Osteoblast (primary cell): ENCODE measurements at places on chromosomes 7 and 10.

DNA sequence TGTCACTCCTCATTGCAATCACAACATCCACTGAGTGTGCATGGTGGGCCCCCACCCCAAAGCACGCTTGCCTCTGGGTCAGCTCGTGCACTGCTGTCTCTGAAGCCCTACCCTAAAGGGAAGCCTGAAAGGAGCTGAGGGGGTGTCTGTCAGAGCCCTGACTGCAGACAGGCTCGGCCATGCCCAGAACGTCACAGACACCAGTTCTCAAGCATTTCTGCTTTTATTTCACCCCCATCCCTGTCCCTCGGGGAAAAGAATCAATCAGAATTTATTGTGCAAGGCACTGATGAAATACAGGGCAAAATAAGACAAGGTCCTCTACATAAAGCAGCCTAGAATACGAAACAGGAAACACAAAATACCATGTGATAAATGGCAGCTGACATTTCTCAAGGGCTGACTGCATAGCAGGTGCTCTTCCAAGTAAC is 231.8 kb downstream of the WDR37 start:
- DNase-seq = peak; percentile 53

DNA sequence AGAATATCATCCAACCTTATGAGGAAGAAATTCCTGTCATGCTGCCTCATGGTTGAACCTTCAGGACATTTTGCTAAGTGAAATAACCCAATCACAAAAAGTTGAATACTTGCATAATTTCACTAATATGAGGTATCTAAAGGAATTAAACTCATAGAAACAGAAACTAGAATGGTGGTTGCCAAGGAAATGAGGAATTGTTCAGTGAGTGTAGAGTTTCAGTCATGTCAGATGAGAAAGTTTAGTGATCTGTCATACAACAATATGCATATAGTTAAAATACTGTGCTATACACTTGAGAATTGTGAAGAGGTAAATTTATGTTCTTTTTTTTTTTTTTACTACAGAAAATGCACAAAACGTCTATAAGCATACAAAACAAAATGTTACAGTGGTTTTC is 60.7 kb downstream of the R3HCC1L start:
- no peak for DNase-seq

GRCh38 chr10:44435196-44435595 is 50.3 kb upstream of the CXCL12 start:
- peak; percentile 22 for DNase-seq

GRCh38 chr10:131222986-131223385 is 88.5 kb downstream of the TCERG1L start:
- DNase-seq = no peak

DNA sequence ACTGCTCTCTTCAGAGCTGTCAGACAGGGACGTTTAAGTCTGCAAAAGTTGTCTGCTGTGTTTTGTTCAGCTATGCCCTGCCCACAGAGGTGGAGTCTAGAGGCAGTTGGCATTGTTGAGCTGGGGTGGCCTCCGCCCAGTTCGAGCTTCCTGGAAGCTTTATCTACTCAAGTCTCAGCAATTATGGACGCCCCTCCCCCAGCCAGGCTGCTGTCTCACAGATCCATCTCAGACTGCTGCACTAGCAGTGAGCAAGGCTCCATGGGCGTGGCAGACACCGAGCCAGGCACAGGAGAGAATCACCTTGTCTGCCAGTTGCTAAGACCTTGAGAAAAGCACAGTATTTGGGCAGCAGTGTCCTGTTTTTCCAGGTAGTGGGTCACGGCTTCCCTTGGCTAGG is 98.1 kb downstream of the SDHAF3 start:
- DNase-seq = no peak

DNA sequence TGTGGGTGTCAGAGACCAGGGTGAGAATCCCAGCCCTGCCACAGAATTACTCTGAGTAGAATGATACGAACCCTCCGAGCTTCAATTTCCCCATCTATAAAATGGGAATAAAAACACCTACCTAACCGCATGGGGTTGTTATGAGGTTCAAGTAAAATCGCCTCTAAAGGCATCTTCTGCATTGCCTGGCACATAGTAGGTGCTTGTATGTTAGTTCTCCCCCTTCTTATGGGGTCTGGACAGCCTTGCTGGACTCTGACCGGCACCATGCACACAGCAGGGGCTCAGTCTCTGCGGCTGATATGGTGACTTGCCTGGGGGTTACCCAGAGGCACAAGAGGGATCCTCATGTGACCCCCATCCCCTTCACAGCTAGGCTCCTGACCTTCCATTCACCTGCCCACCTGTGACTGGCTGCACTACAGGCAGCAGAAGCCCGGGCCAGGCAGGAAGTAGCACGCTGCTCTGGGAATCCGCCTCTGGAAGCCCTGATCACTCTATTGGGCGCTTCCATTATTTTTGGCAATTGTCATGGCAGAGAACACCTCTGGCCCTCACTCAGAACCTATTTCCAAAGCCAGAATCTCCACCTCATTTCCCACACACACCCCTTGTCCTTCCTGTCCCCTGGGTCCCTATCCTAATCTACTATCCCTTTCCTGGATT is 6.0 kb downstream of the SH3PXD2A start:
- no peak for DNase-seq

DNA sequence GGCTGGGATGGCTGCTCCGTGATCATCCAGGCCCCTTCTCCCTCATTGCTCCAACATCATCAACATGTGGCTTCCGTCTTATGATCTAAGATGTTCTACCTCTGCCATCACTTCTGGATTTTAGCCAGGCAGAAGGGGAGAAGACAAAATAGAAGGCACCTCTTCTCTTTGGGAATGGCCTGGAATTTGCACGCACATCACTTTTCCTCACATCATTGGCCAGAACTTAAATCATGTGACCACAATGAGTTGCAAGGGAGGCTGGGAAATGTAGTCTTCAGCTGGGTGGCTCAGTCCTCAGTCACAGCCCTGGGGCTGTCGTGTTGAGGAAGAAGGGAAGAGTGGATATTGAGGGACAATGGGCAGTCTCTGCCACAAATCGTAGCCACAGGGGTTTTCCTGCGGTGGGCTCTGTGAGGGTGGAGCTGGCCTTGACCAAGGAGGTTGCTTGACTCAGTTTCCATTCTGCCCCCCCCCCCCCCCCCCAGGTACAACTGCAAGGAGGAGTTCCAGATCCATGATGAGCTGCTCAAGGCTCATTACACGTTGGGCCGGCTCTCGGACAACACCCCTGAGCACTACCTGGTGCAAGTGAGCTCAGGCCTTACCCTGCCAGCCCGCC is 50.3 kb downstream of the PALD1 start:
- peak; percentile 92 for DNase-seq

- DNase-seq = peak; percentile 74
Observed at GRCh38 chr7:94348142-94348541, 46.6 kb upstream of the COL1A2 start.

- DNase-seq = no peak
Observed at GRCh38 chr10:9244864-9245263, 1190.4 kb downstream of the GATA3 start.

DNA sequence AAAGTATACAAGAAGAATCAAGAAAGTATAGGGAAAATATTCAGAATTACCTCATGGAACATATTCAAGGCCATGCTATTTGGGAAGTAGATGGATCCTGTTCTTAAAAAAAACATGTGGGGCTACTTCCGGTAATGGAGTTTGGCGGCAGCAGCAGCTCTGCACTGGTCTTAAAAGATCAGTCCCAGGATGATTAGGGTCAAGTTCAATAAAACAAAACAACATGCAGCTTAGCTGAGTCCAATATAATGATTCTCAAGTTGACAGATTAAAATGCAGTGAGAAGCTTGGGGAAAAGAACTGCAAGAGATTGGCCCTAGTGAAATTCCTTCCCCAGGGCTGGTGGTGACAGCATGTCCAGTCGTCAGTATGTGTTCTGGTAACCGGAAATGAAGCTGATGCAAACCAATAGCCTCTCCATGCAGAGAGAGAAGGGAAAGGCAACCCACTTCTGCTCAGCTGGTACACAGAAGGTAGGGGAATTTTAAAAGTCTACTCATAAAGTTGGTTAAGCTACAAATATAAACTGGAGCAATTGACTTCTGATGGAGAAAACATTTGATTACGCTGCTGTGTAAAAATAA is 305.1 kb upstream of the IMMP2L start:
- no peak for DNase-seq
